NCI-H2029 (cell line): ENCODE measurements at places on chromosomes 1 and 21.

- no peak for DNase-seq
Observed at GRCh38 chr21:36642777-36643176, 56.1 kb upstream of the SIM2 start.

- no peak for DNase-seq
Observed at GRCh38 chr1:47378147-47378546, 37.9 kb upstream of the FOXE3 start.

GRCh38 chr1:1058088-1058905 lies 15.8 kb downstream of the RNF223 start:
- DNase-seq = no peak

GRCh38 chr1:160781186-160781766 lies 14.7 kb upstream of the LY9 start:
- peak; percentile 34 for DNase-seq

DNA sequence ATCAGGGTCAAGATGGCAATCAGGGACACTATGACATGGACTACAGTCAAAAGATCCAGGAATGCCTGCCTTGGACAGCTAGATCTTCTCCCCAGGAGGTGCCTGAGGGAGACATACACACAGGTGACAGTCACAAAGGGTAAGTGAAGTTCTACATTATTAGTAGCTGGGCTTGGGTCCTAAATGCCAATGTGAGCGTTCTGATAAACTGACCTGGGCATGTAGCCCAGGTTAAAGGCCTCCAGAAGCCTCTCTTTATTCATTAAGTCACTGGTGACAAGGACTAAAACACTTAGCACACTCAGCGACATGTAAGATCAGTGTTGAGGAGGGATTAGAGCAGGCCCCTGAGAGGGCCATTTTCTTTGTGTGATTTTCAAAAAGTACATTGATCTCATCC lies 48.9 kb upstream of the HSD17B7 start:
- no peak for DNase-seq

DNA sequence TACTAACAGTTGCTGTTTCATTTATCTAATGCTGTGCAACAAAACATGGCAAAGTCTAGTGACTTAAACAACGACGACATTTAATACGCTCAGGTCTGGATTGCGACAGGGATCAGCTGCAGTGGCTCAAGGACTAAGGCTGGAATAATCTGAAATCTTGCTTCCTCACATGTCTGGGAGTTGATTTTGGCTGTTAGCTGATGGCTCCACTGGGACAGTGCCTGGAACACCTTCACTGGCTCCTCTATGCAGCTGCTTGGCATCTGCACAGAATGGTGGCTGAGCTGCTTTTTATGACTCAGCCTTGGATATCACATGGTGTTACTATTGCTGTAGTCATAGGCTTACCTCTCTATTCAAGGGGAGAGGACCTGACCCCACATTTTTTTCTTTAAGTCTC lies 24.0 kb upstream of the BTG3 start:
- no peak for DNase-seq

DNA sequence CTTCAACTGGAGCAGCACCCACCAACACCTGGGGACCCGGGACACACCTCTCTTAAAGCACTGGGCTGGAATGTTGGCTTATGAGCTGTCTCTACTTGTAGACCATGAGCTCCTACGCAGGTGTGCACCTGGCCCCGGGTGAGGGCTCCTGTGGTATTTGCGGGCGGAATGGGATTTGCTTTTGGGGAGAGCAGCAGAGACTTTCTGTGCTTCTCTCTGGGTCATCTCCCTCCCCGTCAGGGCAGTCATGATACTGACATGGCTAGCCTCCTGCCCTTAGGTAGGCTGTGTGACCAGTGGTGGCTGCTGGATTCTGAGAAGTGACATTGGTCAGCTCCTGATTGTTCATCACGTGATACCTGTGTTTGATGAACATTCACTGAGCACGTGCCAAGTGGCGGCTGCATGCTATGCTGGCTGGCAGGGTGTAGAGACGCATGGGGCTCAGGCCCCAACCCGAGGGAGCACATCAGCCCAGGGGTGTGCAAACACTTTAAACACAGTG lies 9.0 kb upstream of the ZBTB21 start:
- no peak for DNase-seq

DNA sequence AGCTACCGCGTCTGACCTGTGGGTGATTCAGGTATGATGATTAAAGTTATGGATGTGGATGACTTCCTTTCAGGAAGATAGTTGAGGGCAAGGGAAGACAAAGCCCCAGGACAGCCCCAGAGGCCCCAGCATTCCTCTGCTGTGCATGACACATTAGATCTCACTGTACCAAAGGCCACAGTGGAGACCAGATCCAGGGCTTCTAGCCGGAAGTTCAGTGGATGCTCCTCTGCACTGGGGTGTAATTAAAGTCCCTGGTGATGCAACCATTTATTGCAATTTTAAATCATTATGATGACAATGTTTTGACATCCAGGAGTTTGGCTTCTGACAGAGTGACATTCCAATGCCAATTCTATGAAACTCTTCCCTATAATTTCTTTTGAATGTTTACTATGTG lies 5.0 kb downstream of the C4BPA start:
- DNase-seq = no peak

- DNase-seq = no peak
Observed at GRCh38 chr1:2137257-2138121, 57.1 kb downstream of the FAAP20 start.

DNA sequence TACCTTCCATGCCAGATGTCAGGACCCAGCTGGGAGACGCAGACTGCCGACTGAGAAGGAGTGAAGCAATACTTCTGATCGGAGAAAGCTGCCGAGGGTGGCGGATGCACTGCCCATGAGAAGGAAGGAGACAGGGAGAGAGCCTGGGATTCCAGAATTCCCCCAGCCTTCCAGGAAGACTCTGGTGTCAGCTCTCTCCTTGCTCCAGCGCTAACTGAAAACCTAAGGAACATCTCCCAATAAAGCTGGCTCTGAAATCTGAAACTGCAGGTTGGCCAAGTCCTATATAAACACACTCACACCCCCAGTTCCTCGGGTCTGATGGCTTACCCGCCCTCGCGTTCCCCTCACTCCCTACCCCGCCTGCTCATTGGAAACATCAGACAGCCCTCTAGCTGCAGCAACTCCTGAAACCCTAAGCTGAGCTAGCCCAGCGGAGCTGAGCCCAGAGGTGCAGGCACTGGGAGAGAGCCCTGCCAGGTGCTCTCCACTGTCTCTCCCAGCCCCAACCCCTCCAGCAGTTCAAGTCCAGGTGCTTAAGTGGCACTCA lies 52.3 kb downstream of the PLEKHA6 start:
- peak; percentile 75 for DNase-seq

DNA sequence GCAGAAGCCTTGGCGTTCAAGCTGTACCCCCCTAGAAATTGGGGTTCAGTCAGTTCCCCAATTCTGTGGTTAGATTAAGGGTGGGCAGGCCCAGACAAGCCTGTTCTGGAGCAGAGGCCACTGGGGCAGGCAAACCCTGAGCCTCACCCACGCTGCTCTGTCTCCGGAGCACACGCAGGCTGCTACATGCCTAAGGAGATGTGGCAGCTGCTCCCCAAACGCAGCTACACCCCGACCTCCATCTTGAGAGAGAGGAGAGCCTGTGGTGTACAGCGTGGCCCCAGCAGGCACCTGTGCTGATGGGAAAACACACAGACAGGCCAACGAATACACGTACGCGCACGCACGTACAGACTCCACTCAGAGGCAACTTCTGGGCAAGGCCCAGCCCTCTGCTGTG lies 33.9 kb upstream of the GRHL3 start:
- DNase-seq = no peak

DNA sequence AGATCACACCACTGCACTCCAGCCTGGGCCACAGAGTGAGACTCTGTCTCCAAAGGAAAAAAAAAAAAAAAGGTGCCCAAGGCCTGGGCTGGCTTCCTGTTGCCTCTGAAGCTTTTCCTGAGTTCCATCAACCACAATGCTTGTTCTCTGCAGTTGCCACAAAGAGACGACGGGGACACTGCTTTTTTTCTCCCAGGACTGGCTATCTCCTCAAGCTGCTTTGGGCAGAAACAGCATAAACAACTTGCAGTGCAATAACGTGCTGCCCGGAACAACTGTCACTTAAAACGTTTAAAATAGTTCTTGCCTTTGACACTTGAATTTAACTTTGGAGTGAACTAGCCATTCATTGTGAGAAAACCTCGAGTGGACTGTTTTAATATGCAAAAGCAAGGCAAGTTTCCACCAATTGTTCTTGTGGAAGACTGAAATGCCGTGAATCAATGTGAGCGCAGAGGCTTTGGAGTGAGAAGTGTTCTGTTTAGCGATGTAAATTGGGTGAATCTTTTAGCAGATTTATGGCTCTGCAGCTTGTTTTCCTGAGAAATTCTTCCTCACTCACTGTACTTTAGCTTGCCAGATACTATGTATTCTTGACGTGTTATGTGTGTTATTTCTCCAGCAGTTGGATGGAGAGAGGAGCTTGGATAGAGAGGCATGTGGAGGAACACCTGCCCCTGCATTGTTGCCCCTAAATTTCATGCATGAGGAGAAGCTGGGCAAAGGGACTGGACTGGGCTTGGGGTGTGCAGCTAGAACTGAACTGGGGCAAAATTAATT lies 188.1 kb upstream of the KIAA0040 start:
- DNase-seq = no peak

- no peak for DNase-seq
Observed at GRCh38 chr21:17848228-17848627, 29.1 kb upstream of the C21orf91 start.

- DNase-seq = no peak
Observed at GRCh38 chr1:244301595-244302130, 150.0 kb downstream of the ADSS2 start.

GRCh38 chr1:211497489-211498045 lies 5.6 kb upstream of the RD3 start:
- no peak for DNase-seq

DNA sequence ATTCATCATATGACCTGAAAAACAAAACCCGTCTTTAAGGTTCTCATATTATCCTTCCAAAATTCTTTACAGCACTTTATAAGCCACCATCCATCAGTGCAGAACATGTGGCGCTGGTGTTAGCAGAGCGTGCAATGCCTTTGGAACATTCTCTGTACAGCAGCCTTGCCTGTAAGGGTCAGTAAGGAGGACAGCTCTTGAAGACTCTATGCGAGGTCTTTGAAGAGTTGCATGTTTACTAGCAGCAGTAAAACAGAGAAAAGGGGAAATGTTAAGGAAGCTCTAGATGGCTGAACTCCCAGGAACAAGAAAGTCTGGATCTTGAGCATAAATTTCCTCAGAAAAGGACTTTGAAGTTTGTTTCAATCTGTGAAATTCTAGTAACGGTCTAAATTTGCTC lies 365.6 kb downstream of the DUSP10 start:
- no peak for DNase-seq

DNA sequence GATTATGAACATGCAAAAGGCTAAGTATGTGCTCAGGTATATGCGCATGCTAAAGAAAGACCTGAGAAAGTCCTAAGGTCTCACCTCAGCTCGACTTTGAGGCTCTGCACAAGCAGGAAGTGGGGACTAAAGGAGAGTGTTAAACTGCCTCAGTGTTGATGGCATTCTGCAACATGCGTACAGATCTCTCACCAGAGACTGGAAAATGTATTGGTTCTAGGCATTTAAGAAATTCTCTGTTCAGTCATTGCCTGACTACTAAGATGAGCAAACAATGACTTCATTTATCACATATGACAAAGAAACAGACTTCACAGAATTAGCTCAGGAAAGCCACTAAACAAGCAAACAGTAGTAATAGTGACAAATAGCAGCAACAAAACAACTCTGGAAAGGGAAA lies 90.8 kb downstream of the USH2A start:
- DNase-seq = no peak

DNA sequence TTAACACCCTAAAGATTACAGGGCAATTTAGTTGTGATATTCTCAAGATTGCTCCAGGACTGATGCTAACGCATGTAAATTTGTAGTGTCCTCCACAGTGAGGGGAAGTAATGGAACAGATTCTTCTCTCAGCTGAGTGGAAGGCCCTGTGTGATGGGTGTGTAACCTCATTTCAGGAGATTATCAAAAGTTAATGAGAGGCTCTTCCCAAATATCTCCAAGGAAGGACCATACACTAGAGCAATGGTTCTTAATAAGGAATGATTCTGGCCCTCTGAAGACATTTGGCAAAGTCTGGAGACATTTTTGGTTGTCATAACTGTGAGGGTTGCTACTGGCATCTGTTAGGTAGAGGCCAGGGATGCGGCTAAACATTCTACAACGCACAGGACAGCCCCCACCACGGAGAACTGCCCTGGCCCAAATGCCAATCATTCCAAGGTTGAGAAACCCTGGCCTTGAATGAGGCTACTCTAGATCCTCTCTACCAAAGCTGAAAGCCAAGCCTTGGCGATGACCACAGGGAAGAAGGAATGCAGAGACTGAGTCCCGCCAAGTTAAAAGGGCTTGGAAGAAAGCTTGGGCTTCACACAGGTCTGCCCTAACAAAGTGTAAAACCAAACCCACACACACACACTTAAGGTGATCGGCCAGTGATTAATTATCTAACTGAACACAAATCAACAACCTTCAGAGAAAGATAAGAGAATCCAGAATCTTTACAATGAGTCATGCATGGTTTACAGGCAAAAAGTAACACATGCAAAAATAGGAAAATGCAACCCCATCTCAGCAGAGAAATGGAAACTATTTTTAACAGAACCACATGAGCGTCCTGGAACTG lies 135.8 kb downstream of the SYF2 start:
- no peak for DNase-seq

GRCh38 chr1:27193194-27193593 lies 38.3 kb upstream of the SLC9A1 start:
- DNase-seq = no peak

DNA sequence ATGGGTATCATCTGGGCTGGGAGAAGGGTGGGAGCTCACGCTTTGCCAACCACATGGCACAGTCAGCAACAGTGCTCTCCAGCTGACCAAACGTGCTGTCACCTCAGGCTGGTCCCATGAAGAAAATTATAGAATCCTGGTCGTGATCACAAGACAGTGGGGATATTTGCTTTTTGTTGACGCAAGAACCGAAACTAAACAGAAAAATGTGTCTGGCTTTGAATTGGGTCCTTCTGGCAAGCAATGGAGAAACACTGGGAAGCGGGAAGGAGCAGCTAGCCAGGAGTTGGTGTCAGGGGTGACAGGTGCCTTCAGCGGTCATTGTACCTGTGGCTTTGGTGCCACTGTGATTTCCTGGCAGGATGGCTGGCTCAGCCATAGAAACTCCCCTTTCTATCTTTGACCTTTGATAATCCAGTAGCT lies 304.8 kb downstream of the PAPPA2 start:
- no peak for DNase-seq

DNA sequence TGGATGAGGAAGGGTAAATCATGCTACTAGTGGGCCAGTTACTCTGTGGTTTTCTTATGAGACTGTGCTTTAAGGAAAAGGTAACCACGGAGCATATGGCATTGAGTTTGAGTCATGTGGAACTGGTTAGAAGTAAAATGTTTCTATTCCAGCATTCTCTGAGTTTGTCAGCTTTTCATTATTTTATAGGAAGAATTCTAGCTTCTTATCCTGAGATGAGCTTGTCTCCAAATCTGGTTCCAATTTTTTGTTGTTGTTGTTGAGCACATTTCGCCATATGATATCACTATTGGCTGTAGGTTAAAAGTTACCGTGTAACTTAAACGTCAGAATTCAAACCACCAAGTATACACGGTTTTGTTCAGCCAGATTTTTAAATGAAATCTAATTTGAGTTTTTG lies 69.9 kb downstream of the ATF6 start:
- no peak for DNase-seq
